ENCODE measurements at places on chromosomes 16 and 17. TPM values are rescaled to one million over a fixed set of nuclear protein-coding genes. Genes with fewer than 3 reads are reported as not detected.

- no peak for DNase-seq
Observed at GRCh38 chr17:69802045-69802740, 272.8 kb upstream of the KCNJ16 start.

DNA sequence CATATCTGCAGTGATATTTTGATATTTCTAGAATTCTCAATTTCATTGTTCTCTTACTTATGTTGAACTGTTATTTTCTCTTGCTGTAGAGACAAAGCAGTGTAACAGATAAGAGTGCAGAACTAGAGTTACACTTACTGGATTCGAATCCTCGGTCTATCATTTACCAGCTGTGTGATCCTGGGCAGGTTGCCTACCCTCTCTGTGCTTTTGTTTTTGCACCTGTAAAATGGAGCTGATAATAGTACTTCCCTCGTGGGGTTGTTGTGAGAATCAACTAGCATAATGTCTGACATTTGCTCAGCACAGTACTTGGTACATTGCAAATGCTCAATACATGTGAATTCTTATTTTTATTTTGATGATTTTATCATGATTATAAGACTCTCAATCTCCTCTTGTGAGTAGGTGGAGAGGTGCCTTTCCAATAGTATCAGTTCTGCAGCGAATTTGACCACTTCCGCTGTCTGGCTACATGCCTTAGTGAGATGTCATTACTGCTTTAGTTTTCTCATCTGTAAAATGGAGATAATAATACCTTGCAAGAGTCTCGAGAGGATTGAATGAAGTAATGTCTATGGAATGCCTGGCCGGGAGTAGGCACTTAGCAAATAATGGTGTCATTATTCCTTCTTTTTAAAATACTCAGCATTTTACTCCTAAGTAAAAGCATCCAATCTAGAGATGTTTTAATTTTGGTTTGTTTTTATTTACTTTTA, 312.2 kb upstream of the MAF start:
- no peak for DNase-seq

GRCh38 chr17:81828656-81829055, 4.4 kb downstream of the MCRIP1 start:
- no peak for DNase-seq

GRCh38 chr17:55266958-55267688, 2.4 kb downstream of the HLF start:
- DNase-seq: no peak

DNA sequence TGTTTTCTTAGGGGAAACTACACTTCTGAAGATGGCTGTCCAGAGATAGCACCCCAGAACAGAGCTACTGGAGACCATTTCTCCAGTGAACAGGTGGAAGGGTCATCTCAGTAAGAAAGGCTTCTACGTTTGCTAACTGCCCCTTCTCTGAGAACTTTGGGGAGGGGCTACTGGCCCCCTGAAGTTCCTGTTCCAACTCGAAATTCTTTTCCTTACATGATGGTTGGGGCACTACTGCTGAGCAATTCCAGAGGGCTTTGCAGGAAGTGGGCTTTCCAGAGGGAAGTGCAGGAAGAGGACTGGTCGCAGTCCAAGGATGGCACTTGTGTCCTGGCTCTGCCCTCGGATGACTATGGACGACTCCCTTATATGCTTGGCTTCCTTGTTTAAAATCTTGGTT, 31.2 kb downstream of the TOM1L2 start:
- DNase-seq: no peak

GRCh38 chr17:9251273-9251672, 230.0 kb downstream of the NTN1 start:
- no peak for DNase-seq

Gene KRT12
- not detected for total RNA-seq

Gene KRTAP2-3
- not detected for total RNA-seq

Gene KRTAP4-6
- total RNA-seq: not detected

Data from omental fat pad (tissue), 4 donors.